NAMALWA (cell line): ENCODE measurements at places on chromosomes 12 and 14.
A peak's percentile ranks its signal among the peaks of the same experiment; 100 is the strongest.

GRCh38 chr12:57213058-57213715, 3.4 kb upstream of the NXPH4 start:
- peak; percentile 88 for DNase-seq

- DNase-seq, result no peak
Measured at GRCh38 chr14:61527325-61528100, 167.8 kb upstream of the HIF1A start.

GRCh38 chr14:23119363-23120327, 590 bp upstream of the CEBPE start:
- DNase-seq, result peak; percentile 81

- no peak for DNase-seq
Measured at GRCh38 chr12:91804533-91804932, 341.1 kb downstream of the BTG1 start.

DNA sequence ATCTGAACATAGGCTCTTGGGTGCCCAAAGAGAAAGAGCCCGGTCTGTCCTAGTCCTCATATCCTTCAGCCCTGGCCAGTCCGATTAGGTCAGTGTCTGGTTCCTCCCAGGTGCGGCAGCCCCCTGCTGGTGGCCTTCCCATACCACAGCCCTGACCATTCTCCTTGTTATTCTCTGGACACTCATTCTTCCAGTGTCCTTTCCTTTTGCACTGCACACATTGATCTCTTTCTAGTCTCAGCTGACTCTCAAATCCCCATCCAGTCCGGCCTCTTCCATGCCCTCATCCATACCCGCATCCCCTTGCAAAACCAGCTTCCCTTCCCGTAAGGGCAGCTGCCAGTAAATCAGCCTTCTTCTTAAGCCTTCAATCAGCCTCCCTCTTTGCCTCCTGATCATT, 1316.3 kb downstream of the TMEM121 start:
- DNase-seq, result no peak

- DNase-seq, result no peak
Measured at GRCh38 chr14:35435177-35435576, 30.6 kb upstream of the NFKBIA start.

DNA sequence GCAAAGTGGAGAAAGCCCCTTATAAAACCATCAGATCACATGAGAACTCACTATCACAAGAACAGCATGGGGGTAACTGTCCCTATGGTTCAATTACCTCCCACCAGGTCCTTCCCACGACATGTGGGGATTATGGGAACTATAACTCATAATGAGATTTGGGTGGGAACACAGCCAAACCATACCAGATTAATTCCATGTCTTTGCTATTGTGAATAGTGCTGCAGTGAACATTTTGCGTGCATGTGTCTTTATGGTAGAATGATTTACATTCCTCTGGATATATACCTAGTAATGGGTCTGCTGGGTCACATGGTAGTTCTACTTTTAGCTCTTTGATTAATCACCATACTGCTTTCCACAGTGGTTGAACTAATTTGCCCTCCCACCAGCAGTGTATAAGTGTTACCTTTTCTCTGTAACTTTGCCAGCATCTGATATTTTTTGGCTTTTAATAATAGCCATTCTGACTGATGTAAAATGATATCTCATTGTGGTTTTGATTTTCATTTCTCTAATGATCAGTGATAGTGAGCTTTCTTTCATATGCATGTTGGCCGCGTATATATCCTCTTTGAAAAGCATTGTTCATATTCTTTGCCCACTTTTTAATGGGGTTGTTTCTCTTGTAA, 29.7 kb upstream of the SAV1 start:
- no peak for DNase-seq

DNA sequence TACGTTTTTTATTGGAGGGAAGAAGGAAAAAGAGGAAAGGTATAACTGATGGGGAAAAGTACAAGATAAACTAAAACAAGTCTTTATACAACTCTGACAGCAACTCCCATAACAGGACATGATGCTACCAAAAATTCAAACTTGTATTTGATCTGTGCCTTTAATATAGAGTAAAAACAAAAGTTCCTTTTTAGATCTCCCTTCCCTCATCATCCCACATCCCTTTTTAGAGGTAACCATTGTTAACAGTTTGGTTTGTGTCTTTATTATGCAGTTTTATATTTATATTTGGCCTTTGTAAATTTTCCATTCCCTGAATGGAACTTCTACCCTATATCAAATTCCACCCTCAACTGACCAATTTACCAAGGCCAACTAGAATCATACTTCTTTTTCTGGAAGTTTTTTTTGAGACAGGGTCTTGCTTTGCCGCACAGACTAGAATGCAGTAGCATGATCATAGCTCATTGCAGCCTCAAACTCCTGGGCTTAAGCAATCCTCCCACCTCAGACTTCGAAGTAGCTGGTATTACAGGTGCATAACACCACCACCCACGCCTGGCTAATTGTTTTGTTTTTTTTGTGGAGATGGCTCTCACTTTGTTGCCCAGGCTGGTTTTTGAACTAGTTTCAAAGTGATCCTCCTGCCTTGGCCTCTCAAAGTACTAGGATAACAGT, 36.9 kb downstream of the RAB21 start:
- no peak for DNase-seq

DNA sequence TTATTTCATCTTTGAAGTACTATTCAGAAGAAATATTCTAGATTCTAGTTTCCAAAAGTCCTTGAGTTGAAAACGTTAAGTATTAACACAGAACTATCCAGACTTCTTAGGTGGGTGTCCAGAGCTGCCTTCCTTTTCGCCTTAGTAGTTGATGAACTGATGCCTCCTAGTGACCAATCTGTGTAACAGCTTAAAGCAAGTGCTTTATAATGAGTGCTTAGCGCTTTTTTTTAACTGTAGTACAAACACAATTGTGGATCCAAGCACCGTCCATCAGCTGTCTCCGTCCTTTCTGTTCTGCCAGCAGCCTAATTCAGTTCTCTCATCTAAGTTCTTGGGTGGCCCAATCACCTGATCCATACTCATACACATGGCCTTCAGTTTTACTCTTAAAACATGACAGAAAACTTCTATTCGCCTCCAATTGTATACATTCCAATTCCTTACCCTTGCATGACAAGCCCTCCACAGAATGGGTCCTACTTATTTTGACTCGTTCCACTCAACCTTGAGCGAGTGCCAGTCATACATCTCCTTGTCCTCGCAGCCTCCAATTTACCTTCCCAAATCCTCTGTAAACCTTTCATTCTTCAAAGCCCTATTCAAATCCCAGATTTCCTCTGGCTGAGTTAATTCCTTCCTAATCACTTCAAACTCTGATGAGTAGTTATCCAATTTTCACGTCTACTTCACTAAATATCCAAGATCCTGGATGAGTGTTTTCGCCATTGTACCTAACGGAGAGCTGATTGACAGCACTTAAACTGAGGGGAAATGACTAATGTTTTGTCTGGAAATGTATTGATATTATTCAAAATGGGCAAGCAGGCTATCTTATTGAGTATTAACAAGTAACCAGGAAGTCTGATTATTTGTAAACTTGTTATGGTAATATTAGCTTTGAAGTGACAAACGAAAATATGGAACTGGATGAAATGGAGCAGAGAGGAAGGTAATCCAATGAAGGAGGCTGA, 5.8 kb upstream of the PHLDA1 start:
- peak; percentile 86 for DNase-seq

DNA sequence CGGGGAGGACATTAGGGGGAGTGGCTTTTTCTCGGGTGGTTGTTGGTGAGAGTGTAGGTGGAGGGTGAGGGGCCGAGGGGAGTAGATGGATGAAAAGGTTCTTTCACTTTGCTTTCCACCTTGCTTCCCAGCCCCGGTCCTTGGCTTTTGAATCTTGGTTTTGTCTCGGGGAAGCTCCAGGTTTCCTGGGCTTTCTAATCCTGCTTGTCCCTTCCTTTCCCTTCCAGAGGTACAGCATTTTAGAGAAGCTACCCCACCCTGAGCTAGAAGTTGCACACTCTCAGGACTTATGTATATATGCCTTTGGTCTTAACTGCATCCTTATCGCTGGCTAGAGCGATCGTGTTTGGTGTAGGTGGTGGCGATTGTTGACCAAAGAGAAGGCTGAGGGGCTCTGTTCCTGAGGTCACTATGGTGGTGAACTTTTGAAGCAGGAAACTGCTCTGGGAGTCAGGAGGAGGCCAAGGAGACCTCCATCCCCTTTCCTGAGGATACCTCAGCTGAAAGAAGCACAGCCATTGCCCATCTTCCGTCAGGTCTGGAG, 862 bp downstream of the PIP4K2C start:
- no peak for DNase-seq

DNA sequence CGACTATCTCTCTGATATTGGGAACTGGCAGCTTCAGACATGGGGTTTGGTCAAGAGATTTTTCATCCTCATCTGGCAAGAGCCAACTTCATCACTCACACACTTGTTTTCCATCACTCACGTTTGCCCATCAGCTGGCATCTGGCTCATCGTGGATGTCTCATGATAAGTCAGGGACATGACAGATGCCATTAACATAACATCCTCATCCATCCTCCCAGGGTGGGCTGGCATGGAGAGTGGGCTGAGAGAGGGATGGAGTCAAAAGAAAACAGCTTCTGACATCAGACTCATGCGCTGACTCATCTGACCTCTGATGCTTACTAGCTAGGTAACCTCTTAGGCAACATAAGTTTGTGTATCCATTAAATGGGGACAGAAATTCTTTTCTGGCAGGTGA, 1.8 kb upstream of the VSX2 start:
- DNase-seq, result no peak

DNA sequence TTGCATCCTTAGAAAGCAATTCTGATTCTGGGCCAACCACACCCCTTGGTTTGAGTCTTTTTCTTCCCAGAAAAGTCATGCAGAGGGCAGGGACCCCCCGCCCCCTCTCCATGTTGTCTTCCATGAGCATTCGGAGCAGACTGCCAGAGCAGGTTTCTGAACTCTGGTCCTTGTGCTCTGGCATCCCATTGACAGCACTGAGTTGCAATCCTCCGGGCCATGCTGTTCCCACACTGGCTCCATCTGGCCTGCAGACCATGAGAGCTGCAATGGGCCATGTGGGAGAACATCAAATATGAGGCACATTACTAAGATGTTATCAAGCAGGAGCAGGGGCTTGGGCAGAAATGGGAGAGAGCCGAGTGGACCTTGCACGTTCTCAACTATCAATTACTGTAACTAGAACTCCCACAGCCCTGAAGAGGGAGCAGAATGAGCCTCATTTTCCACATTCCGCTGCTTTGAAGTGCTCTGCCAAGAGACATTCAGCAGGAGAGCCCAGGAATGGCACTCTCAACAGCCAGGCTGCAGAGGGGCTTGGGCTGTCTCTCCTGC, 157.4 kb downstream of the STXBP6 start:
- DNase-seq, result no peak

DNA sequence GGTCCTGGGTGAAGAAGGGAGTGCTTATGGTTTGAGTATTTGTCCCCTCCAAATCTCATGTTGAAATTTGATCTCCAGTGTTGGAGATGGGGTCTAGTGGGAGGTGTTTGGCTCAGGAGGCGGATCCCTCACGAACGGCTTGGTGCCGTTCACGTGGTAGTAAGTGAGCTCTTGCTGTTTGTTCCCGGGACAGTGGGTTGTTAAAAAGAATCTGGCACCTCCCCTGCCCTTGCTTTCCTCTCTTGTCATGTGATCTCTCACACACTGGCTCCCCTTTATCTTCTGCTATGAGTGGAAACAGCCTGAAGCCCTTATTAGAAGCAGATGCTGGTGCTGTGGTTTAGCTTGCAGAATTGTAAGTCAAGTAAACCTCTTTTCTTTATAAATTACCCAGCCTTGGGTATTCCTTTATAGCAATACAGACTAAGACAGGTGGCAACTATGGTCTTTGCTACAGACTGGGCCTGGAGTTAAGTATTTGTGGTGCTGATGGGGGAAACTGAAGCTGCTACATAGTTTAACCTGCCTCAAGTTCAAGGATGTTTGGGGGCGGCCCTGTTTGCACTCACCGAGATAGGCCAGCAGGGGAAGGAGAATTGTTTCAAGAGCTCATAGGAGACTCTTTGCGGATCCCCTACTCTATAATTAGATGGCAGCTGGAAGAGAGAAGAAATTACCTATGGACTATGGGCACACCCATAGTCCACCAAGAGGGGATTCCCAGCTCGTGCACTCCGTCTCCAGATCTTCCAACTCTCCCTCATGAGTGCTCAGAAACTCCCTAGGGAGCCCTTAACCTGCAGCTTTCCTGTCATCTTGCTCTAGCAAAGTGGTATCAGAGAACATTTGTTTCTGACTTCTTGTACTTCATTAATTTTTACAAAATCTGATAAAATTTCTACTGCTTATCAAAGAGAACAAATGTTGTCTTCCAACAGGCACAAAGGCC, 164.6 kb downstream of the SLC15A5 start:
- DNase-seq, result no peak

DNA sequence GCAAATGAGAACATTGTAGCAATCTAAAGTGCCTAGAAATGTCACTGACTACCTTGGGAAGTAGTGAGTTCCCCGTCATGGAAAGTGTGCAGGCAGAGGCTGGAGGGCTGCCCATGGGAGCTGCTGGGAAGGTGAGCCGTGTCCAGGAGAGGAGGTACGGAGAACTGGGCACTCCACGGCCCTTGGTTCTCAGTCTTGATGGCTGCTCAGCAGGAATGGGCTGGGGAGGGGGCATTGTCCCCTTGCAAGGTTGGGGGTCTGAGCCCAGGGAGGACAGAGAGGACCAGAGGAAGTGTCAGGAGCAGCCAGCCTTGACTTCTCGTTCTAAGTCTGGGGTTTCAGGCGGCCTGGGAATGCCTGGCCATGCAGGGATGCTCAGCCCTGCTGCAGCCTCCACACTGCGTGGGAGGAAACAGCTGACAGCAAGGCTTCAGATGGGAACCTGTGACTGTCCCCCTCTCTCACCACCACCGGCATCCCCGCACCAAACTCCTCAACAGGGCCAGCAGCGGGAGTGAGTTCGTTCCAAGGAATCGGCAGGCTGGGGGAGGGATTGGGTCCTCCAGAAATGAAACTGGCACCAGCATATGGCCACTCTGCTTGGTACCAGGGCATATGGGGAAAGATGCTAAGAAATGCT, 140.2 kb downstream of the BCL11B start:
- no peak for DNase-seq

DNA sequence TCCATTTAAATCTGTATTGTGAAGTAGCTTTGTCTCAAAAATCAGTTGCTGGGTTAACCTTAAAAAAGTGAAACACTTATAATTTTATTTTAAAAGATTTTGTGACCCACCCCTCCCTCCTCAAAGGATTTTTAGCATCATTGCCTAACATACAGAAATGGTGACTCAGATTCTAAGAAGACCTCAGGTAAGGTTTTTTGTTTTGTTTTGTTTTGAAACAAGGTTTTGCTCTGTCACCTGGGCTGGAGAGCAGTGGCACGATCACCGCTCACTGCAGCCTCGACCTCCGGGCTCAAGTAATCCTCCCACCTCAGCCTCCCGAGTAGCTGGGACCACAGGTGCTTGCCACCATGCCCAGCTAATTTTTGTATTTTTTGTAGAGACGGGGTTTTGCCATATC, 74.2 kb downstream of the GNS start:
- no peak for DNase-seq

GRCh38 chr12:108855284-108856169, 1.9 kb downstream of the SSH1 start:
- no peak for DNase-seq

- no peak for DNase-seq
Measured at GRCh38 chr12:4284306-4284705, 10.7 kb downstream of the CCND2 start.

GRCh38 chr14:71638523-71639196, 293.6 kb upstream of the RGS6 start:
- no peak for DNase-seq

GRCh38 chr12:13154027-13154538, 42.4 kb upstream of the EMP1 start:
- peak; percentile 19 for DNase-seq
